ENCODE measurements at places on chromosomes 12 and 14. TPM values are rescaled to one million over a fixed set of nuclear protein-coding genes. Genes with fewer than 3 reads are reported as not detected.

Gene C14orf39
- total RNA-seq = under 0.01 TPM

Gene CCDC85C
- 5.7 TPM for total RNA-seq

DNA sequence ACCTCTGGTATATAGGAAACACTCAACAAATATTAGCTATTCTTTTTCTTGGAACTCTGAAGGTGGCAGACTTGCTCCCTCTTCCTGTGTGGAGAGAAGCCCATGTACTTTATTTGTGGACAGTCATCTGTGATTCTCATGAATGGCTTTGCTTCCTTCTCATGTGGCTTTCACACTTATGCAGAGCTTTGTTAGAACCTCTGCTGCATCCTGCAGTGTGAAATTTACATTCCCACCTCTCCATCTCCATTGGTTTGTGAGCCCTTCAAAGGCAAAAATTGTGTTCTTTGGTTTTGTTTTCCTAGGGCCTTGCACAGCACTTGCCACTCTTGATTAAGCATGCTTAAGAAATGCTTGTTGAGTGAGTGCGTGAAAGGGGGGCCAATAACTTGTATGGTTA lies 51.9 kb downstream of the BICD1 start:
- DNase-seq = no peak

Gene CTSG
- total RNA-seq = not detected

Gene XPOT
- total RNA-seq = 47.7 TPM

Gene GARIN6
- not detected for total RNA-seq

DNA sequence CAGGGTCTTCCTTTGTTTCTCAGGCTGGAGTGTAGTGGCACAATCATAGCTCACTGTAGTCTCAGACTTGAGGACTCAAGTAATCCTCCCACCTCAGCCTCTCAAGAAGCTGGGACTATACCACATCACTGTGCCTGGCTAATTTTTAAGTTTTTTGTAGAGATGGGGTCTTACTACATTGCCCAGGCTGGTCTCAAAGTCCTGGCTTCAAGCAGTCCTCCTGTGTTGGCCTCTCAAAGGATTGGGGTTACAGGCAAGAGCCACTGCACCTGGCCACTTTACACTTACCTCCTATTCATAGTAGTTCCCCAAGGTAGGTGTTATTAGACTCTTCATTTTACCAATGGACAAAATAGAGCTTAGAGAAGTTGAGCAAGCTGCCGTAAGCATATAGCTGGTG lies 29.2 kb downstream of the STYX start:
- no peak for DNase-seq

DNA sequence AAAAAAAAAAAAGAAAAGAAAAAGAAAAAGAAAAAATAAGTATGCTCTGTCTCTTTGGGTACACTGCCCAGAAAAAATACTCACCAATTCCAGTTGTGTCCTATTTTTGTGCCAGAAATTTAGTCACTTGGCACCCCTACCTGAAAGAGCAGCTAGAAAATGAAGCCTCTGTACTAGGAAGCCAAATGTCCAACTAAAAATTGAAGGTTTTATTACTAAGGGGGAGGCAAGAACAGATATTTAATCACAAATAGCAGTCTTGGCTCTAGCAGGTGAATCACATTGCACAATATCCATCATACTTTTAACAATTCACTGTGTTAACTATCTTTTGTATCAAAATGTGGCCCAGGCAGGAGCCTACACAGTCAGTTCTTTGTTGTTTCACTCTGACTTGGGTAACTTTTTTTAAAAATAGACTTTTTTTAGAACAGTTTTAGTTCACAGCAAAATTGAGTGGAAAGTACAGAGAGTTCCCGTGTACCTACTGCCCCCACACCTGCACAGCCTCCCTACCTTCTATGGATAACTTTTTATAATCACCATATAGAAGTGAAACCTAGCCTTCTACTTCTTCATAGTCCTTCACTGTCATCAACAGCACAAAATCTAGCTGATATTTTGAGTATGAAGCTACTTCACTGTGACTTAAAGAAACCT lies 87.1 kb upstream of the ATF7IP start:
- DNase-seq = no peak

Gene MYH7
- not detected for total RNA-seq

Gene TCP11L2
- total RNA-seq = 42.7 TPM

GRCh38 chr14:87380054-87380453 lies 612.9 kb downstream of the GALC start:
- DNase-seq = no peak

Gene RNF212B
- not detected for total RNA-seq

GRCh38 chr14:20415782-20416206 lies 2.5 kb upstream of the TEP1 start:
- peak; percentile 70 for DNase-seq

- DNase-seq = peak; percentile 61
Measured at GRCh38 chr12:45966486-45966885, 23.9 kb downstream of the SCAF11 start.

Gene PLEKHD1
- under 0.01 TPM for total RNA-seq

Gene NPAS3
- 0.13 TPM for total RNA-seq

Gene SRRM4
- total RNA-seq = not detected

DNA sequence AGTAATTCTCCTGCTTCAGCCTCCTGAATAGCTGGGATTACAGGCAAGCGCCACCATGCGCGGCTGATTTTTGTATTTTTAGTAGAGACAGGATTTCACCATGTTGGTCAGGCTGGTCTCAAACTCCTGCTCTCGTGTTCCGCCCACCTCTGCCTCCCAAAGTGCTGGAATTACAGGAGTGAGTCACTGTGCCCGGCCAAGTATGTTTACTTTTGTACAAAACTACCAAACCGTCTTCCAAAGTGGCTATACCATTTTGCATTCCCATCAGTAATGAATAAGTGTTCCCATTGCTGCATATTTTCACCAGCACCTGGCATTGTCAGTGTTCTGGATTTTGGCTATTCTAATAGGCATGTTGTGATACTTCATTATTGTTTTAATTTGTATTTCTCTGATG lies 8.4 kb upstream of the KRT6A start:
- no peak for DNase-seq

Gene TMBIM4
- 60.2 TPM for total RNA-seq

Gene GRIP1
- total RNA-seq = under 0.01 TPM
